NCI-H1436 (cell line): ENCODE measurements at places on chromosomes 2 and 18.
A peak's percentile ranks its signal among the peaks of the same experiment; 100 is the strongest.

GRCh38 chr2:52343706-52344266, 1311.9 kb upstream of the NRXN1 start:
- no peak for DNase-seq

- no peak for DNase-seq
These were observed 20.1 kb downstream of the ARID5A start for GRCh38 chr2:96556441-96557330.

GRCh38 chr2:111909079-111909478, 10.7 kb downstream of the MERTK start:
- no peak for DNase-seq

GRCh38 chr18:3689091-3689490, 239.1 kb downstream of the TGIF1 start:
- no peak for DNase-seq

DNA sequence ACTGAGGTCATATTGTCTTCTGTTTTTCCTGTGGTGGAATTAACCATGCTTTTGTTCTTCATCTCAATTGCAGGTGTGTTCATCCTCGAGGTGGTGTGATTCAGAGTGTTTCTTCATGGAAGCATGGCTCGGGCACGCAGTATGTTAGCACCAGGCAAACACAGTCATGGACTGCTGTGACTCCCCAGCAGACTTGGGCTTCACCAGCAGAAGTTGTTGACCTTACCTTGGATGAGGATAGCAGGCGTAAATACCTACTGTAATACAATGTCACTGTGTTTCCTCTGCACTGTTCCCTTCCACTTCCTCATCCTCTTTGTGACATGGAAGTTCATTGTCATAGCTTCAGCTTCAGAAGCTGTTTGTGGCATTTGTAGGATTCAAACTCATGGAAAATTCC, 158.7 kb downstream of the HAUS1 start:
- no peak for DNase-seq

GRCh38 chr2:159449504-159450124, 163.1 kb upstream of the WDSUB1 start:
- no peak for DNase-seq

GRCh38 chr2:175576875-175577274, 395.4 kb upstream of the ATP5MC3 start:
- no peak for DNase-seq

GRCh38 chr2:119756837-119757236, 2.9 kb upstream of the PTPN4 start:
- no peak for DNase-seq

DNA sequence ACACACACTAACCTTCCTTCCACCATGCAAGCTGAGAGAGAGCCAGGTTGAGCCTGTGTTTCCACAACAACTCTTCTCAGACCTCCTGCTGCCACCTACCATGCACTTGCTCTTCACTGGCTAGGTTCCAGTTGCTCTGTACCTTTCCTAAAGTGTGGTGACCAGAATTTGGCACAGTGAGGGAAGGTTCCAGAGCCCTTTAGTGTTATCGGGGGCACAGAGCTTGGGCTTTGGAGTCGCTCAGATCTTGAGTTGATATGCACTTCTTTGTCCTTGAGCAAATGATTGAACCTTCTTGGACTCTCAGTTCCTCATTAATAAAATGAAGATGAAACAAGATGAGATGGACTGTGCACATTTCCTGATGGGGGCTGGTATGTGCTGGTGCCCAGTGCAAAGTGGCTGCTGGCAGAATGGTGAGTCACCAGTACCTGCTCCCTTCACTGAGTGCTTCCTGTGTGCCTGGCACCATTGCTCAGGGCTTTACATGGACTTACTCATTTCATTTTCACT, 47.1 kb downstream of the NEDD4L start:
- no peak for DNase-seq

DNA sequence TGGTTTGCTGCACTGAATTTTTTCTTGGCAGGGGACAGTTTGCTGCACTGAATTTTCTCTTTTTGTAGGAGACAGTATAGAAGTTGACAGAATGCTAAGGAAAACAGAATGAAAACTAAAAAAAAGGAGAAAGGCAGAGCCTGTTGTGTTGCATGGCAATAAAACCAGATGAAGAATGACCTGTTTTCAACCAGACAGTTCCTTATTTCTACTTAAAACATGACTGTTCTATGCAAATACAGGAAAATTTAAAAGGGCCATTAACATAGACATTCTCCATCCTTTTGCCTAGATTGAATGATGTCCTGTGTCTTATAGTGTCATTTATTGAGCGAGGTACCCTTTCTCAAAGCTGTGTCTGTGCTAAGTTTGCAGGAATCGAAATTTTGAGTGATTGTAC, 33.3 kb downstream of the ABI2 start:
- no peak for DNase-seq

- no peak for DNase-seq
These were observed 88.0 kb downstream of the ACTR3 start for GRCh38 chr2:113977660-113978523.

GRCh38 chr2:151862700-151863099, 34.5 kb upstream of the ARL5A start:
- DNase-seq = no peak

DNA sequence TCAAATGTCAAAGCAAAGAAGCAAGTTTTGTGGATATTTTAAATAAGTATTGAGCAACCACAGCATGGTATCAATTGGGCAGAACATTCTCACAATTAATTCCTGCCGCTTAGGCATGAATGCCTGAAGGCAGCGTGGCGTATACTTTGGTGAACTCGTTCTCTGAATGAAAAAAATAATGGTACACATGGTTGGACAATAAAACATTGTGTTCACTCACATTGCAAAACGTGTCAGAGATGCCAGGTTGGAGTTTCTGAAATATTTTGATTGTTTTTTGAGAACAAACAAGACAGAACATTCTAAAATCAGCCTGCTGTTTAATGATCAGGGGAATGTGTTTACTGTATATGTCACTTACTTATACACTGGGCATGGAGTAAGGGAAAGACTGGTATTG, 254.2 kb downstream of the CDH2 start:
- no peak for DNase-seq

DNA sequence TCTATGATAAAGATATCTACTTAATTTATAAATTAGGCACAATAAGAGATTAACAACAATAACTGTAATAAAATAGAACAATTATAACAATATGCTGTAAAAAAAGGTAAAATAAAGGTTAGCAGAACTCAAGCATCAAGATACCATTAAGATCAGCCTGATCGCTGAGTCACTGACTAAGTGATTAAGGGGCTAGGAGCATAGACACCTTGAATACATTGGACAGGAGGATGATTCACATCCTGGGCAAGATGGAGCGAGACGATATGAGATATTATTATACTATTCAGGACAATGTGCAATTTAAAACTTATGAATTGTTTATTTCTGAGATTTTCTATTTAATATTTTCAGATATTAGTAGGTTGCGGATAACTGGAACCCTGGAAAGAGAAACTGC, 1277.8 kb upstream of the ZEB2 start:
- no peak for DNase-seq

DNA sequence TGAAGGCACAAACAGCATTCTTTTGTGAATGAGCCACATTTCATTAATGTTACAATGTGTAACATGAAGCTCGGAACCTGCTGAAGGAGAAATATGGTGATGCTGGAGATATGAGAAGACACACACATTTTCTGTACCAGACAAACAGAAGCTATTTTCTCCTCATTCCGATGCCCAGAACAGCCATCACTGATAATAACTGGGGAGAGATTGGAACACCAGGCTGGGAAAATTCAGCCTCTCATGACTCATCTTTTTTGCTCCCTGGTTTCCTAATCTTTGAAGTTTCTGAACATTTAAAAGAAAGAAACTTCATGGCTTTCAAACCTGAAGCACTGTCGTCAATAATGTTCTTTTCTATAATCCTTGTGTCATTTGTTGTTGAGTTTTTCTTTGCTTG, 110.9 kb downstream of the LYPD6 start:
- no peak for DNase-seq

DNA sequence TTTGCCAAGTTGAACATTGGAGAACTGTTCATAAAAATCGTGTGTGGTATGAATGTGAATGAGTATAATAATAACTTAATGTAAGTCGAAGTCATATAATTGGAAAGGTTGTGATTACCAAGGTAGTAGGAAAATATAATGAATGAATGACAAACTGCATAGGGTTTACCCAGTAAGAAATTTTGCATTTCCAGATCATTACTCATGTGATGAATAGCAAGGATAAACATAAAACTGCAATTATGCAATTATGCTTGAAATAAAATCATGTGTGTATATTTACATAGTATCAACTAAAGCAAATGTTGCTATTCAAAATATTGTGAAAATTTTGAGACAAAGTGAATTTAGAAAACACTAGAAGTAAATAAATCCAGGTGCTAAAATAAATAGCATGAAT, 1108.7 kb upstream of the TMEFF2 start:
- DNase-seq = peak; percentile 67

GRCh38 chr2:179107737-179108136, 57.8 kb upstream of the CCDC141 start:
- DNase-seq = no peak
